ENCODE measurements at places on chromosomes 1 and 21. TPM values are rescaled to one million over a fixed set of nuclear protein-coding genes. Genes with fewer than 3 reads are reported as not detected.

GRCh38 chr1:180003026-180003695 is 48.6 kb downstream of the CEP350 start:
- DNase-seq, result no peak

DNA sequence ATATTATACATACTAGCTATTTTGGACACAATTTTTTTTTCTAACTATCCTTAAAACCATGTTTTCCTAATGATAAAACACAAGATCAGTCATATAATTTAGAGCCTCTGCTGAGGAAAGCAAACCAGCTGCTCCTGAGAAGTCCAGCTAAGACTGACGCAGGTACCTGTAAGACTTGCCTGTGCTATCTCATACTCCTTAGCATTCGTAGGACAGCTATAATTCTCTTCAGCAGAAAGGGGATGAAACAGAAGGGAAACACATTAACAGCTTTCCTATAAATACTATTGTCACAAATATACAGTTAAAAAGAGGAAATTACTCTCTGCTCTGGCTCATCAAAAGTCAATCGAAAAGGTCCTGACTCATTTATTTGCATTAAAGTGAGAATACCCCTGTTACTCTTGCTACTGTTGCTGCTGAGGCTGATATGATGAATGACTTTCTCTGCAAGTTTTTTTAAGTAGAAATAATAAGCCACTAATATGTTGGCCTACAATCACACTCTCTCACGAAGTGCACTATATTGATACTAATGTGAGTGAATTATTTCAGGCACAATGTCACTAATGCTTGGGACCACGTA is 757.1 kb downstream of the KCNT2 start:
- DNase-seq, result no peak

The OR2L2 gene
- 0.09 TPM for total RNA-seq

GRCh38 chr1:42979896-42980800 is 21.5 kb upstream of the SLC2A1 start:
- no peak for DNase-seq

- no peak for DNase-seq
Observed at GRCh38 chr1:169091480-169091941, 15.0 kb upstream of the ATP1B1 start.

The GBP6 gene
- not detected for total RNA-seq

- no peak for DNase-seq
Observed at GRCh38 chr1:96059736-96060135, 661.8 kb upstream of the PTBP2 start.

DNA sequence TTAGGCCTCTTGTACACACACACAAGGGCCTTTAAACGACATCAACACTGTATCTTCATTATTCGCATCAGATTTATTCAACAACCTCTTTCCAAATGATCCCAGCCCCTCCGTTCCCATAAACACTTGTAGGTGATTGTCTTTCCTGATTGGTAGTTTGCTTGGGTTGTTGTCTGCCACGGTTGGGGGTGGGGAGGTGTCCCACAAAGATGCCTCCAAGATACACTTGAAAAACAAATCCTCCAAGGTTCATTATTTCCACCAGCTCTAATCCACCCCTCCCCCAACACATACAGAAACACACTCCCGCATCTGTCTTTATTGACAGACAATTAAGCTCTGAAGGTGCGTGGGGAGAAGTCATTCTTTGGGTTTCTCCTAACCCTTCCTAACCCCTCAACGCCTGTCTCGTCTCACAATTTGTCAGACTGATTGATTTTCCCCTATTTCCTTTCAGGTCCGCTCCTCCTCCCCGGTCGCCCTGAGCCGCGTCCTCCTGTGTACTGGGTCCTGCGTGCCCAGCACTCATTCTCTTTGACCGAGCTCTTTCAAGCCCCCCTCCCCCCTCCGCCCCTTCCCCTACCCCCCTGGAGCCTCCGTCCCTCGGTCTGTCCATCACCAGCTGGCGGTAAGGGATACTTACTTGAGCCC is 1.4 kb downstream of the WDR26 start:
- DNase-seq, result no peak

The LRRIQ3 gene
- total RNA-seq, result 0.71 TPM

DNA sequence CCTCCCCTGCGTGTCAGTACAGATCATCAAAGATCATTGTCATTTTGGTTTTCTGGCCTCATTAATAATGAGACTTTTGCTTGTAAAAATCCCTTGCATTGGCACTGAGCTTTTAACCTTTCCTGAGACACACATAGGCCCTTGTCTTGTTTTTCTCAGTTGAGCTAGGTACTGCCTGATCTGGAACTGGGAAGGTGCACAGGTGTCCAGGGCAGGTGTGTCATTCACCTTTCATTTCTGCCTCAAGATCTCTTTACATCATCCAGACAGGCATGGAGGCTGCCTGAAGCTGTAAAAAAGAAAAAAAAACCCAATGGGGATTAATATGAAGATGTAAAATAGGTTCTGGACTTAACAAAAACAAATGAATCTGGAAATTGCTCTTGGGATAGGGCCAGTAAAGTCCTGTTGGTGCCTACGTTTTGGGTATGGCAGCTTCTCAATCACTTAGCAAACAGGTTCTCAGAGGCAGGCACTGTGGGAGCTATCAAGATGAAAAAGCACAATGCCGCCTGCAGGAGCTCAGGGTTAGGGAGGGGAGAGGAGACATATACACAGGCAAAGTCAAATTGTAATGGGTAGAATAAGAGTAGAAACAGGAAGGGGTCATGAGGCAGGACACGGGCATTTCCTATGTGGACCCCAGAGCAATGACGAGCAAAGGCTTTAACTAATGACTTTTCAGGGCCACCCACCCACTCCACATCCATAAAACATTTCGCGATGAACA is 1.0 kb upstream of the KCNC4 start:
- no peak for DNase-seq

DNA sequence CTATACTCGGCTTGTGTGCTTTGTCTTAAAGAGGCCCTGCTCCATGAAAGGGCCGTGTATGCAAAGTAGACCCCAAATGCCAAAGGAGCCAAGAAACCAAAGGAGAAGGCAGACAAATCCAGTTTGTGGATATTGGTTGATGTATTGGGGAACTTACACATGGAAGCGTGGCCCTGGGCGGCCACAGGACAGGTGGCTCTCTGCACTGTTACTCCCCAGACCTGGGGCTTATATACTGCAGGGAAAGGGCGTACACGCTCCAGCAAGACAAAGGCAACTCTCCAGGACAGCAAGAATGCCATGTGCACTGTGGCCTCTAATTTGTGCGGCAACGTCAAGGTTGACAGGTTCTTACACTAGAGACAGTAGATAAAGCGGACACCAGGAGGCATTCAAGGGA is 24.8 kb downstream of the RSPH1 start:
- DNase-seq, result no peak

DNA sequence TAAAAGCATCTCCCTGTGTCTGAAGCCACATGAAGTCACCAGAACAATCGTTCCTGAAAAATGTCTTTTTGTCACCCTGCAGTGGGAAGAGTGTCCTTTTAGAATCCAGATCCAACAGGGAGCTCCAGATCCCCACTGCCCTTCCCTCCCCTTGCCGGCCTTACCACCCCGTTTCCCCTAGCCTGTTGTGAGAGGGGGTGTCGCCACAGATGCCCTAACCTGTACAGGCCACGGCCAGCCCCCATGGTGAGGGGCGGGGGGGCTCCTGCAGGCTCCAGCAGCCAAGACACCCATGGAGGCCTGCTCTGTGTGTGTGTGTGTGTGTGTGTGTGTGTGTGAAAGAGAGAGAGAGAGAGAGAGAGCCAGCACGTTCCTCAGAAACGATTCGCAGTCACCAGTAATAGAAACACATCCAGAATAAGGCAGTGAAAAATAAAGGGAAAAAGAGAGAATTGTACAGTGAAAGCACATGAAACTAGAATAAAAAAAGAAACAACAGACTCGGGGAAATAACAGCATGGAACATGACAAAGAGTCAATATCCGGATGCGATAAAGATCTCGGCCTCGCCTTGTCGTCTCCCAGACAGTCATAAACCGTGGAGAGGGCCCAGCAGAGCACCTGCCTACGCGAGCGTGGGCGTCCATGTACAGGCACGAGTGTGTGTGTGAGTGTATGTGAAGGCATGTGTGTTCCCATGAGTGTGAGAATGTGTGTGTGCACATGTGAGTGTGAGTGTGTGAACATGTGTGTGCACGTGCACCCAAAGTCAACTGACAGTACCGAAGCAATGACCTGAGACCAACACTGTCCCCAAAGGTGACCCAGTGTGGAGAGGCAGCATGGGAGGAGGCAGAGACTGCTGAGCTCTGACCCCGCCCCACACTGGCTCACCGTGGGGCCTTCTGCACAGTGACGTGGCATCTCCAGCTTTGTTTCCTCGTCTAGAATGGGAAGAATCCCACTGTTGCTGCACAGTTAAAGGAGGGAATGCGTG is 303.8 kb downstream of the NPHP4 start:
- no peak for DNase-seq

The CDC7 gene
- 1.8 TPM for total RNA-seq

- DNase-seq, result no peak
Observed at GRCh38 chr1:85137660-85138059, 63.2 kb downstream of the SYDE2 start.

The RAB4A gene
- total RNA-seq, result 56.2 TPM

- no peak for DNase-seq
Observed at GRCh38 chr1:231161667-231162296, at the start of gene TRIM67. Gene TRIM67 (plus strand): TSS chr1:231162058. CDS start chr1:231162970, 912 bp downstream.

The DPYD gene
- 40.3 TPM for total RNA-seq

DNA sequence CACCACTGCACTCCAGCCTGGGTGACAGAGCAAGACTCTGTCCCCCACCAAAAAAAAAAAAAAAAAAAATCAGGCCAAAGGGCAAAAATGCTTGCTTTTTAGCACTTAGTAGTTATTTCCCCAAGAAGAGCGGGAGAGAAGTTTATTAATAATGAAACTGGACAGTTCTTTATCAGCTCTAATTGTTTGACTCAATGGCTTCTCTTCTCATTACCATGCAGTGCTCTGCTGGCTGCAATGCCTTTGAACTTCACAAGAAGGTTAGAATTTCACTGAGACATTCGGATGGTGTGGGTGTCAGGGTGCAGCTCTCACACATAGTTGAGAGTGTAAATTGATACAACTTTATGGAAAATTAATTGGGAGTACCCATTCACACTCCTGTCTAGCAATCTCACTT is 63.7 kb downstream of the EDARADD start:
- DNase-seq, result no peak

GRCh38 chr1:1334835-1335234 is 3.8 kb downstream of the TAS1R3 start:
- DNase-seq, result no peak

GRCh38 chr1:98179151-98179773 is 258.4 kb upstream of the DPYD start:
- DNase-seq, result no peak

GRCh38 chr1:93525431-93525830 is 77.5 kb downstream of the FNBP1L start:
- no peak for DNase-seq

The LCE1F gene
- total RNA-seq, result not detected

- no peak for DNase-seq
Observed at GRCh38 chr21:14383596-14384180, 742 bp upstream of the HSPA13 start.

DNA sequence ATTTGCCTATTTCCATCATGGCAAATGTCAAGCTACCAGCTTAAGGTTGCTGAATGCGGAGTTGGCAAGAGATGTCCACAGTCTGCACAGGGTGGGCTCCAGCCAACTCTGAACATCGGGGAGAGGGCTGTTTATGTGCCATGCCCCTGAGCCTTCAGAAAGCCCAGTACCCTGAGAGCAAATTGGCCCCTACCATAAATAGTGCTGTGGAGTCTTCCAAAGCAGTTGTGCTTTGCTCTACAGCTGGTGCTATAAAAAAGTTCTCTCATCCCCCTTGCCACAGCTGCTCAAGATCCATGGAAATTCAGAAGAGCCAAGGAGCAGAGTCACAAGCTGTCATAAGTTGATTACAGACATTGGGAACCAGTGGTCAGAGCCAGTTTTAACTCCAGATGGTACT is 85.6 kb upstream of the CLDN14 start:
- DNase-seq, result no peak

GRCh38 chr1:167171286-167171929 is 49.3 kb upstream of the POU2F1 start:
- no peak for DNase-seq

- no peak for DNase-seq
Observed at GRCh38 chr1:94602316-94602715, 60.8 kb upstream of the F3 start.

DNA sequence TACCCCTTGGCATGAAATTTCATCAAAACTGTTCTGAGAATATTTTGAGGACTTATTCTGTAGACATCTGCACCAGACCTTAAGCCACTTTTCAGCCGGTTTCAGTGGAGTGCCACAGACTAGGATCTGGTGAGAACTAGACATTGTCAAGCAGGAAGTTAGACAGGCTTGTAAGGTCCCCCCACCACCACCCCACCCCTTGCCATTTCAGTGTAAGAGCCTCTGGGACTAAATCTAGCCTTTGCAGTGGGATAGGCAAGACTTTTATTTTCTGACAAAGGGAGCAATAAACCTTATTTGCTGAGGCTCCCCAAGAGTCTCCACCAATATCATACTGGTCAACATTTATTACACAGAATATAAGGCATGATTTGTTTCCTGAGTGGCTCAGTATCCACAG is 77.9 kb upstream of the EXO1 start:
- DNase-seq, result no peak

- no peak for DNase-seq
Observed at GRCh38 chr1:5943343-5944124, 48.7 kb downstream of the NPHP4 start.

DNA sequence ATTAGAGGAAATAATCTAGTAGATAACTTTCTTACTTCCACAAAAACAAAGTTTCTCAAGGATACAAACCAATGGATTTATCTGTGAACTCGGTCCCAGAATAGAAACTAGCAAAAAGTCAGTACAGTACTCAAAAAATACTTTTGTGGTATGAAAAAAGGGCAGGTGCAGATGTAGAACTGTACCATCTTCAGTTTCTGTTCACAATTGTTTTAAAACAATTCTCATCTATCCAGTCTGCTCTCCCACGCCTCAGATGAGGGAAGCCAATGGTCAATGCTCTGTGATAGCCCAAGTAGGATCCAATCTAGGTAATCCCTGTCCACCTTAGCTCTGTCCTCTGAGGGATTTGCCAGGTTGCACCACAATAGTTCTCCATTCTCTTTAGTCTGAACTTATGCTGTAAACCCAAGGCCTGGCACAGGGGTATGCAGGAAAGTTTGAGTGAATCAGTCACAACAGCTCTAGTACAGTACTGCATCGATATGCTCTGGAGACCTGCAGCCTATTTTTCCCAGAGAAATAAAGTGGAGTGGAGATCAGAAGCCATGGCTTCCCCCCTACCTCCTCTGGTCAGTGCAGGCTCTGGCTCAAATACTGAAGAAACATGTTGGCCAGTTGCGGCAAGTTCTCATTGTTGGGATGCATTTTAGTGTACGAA is 1.4 kb downstream of the KTI12 start:
- DNase-seq, result no peak

Measured in posterior vena cava (tissue), 2 donors.